ENCODE measurements at places on chromosomes 16 and 17.

DNA sequence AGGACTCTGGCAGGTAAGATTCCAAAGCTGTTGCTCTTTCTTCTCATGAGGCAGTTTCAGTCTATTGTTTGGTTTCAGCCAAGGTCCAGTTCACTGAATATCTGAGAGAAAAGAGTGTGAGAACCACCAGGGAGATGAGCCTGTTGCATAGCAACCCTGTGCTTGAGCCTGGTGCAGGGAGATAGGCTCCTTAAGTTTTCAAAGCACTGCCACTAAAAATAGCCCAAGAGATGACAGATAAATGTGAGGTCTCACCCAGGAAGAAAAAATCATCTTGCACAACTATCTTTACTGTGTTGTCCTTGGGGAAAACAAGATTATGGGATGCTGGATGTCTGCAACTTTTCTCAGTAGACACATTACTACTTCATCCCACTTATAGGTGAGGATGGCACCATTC is 26.2 kb upstream of the NUDT7 start:
- no peak for DNase-seq

- DNase-seq: peak; percentile 69
These were observed 31.4 kb downstream of the ACTG1 start for GRCh38 chr17:81481073-81481799.

GRCh38 chr16:65537336-65537735 is 415.5 kb upstream of the CDH11 start:
- no peak for DNase-seq

- peak; percentile 34 for DNase-seq
These were observed 338.0 kb downstream of the WWOX start for GRCh38 chr16:78437352-78437968.

GRCh38 chr17:14845591-14846281 is 419.4 kb downstream of the PMP22 start:
- no peak for DNase-seq

DNA sequence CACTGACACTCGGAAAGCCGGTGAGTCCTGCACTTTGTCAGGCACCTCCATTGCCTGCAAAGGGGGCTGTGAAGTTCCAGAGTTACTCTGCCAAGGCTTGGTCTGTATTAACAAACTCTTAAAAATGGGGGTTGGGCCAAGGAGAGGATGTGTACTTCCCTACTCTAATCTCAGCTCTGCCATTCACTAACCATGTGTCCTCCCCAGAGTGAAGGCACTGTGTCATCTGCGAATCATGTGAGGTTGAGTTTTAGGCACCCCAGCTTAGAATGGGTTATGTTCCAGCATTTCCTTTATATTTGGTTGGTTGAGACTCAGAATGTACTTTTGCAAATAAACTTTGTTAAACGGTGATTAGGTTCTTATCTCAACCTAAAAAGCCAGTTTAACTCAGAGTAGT is 24.9 kb downstream of the ERCC4 start:
- no peak for DNase-seq

DNA sequence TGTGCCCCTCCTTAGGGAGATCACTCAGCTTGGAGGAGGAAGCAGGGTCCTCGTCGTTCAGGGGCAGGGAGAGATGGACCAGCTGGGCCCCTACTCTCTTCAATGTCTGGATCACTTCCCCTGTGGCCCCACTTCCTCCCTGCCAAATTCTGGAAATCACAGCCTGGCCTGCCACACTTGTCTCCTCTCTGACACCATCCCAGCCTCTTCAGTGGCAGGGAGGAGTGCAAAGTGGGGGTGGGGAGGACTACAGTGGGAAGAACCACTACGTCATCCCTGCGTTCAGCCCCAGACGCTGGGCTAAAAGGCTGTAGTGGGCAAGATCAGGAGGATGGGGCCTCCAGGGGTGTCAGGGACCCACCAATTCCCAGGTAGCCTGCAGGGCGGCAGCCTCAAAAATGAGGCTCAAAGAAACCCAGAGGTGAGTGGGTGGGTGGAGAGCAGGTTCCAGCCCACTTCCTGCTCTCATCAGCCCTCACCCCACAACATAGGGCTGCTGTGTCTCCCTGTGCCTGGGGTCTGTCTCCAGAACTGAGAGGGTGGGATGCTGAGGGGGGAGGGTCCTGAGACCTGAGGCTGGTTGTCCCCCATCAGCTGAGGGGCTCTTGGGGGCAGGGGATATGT is 25.0 kb upstream of the TAC4 start:
- no peak for DNase-seq

GRCh38 chr17:63929860-63930766 is 2.0 kb downstream of the CD79B start:
- DNase-seq: no peak

DNA sequence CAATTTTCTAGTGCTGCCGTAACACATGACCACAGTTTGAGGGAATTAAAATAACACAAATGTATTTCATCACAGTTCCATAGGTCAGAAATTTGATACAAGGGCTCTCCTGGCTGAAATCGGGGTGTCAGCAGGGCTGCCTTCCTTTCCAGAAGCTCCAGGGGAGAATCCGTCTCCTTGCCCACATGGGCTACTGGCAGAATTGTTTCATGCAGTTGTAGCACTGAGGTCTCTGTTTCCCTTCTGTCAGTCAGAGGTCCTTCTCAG is 20.5 kb downstream of the EIF4A3 start:
- no peak for DNase-seq

- no peak for DNase-seq
These were observed 276.1 kb downstream of the SNX29 start for GRCh38 chr16:12252616-12253015.

GRCh38 chr17:82372249-82373071 is 895 bp downstream of the UTS2R start:
- DNase-seq: no peak

GRCh38 chr16:76577003-76577402 is 299.8 kb downstream of the CNTNAP4 start:
- DNase-seq: no peak

DNA sequence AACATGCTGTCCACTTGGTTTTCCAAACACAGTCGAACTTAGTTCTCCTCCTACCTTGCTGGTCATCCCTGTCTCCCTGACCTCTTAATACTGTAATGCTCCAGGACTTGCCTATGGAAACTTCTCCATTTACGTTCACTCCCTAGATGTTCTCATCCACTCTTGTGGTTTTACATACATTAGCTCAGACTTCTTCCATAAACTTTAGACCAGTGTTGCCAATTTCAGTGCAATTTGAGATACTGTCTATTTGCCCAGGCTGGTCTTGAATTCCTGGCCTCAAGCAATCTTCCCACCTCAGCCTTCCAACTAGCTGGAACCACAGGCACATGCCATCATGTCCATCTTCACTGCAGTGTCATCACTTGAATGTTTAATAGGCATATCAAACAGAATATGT is 1.5 kb downstream of the MATCAP1 start:
- DNase-seq: no peak

DNA sequence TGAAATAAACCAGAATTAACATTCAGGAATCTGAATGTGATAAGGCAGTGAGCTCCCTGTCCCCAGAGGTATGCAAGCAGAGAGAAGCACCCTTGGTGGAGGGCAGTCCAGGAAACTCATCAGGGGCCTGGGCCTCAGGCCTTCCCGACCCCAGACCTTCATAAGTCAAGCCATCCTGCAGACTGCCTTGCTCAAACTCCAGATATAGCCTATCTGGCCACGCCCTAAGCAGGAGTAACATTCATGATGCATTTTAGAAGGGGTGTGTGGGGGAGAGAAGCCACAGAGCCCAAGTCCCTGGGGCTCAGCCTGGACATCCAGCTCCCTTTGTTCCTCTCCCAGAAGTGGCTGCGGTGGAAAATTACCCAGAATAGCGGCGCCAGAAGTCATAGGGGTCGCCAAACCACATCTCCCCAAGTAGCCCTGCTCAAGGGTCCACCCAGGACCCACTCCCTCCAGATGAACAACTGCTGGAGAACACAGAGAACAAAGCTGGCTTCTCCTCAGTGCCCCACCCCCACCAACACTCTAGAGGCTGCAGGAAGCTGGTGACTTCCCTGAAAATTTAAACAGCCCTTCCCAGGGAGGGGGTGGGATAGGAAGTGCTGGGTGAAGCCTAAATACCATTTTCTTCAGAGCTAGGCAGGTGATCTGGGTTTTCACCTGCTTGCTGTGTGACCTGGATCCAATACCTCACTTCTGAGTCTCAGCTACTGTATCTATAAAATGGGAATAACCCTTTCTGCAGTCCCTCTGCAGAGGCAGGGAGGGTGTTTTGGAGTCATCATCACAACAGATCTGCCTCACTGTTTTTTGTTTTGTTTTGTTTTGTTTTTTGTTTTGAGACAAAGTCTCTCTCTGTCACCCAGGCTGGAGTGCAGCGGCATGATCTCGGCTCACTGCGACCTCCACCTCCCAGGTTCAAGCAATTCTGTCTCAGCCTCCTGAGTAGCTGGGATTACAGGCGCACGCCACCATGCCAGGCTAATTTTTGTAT is 1.5 kb upstream of the SREBF1 start:
- no peak for DNase-seq

- DNase-seq: no peak
These were observed 247.7 kb downstream of the UTP18 start for GRCh38 chr17:51508048-51508447.

- DNase-seq: peak; percentile 11
These were observed 43.6 kb downstream of the TBC1D16 start for GRCh38 chr17:79991924-79992648.

- DNase-seq: no peak
These were observed 8.1 kb downstream of the CYGB start for GRCh38 chr17:76529224-76530094.

- DNase-seq: no peak
These were observed 3.3 kb upstream of the FDXR start for GRCh38 chr17:74875977-74876593.

DNA sequence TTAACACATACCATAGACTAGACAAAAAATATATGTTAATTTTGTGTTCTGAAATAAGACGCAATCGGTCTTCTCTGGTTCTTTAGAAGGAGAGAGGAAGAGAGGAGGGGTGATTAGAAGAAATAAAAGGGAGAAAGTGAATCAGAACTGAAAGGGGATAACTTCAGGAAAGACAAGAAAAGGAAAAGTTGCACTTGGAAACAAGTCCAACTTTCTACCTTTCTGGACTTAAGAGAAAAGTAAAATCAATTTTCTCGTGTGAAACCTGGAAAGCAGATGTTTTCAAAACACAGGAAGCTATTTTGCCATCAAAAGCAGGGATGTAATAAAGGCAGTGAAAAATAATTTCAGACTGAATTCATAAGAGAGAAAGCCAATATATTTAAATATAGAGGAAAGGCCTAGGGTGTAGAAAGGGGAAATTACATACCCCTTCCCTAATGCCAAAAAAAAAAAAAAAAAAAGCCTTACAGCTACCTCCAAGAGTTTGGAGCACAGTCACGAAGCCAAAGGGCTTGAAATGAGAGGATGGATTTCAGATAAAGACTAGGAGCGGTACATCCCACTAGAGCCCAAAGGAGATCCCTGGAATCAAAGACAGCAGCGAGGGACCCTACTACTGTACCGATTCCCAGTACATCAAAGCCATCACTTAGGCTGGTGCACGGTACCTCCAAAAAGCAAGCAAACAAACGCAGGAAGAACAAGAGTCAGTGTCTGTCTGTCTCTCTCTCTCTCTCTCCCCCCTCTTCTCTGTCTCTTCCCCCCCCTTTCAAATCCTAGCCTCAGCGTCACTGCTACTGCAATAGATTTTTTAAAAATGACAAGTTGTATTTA is 12.1 kb upstream of the ZFHX3 start:
- DNase-seq: no peak

GRCh38 chr16:4693956-4694641 is 737 bp downstream of the NUDT16L1 start:
- DNase-seq: peak; percentile 59

- peak; percentile 19 for DNase-seq
These were observed 1.2 kb downstream of the JPT1 start for GRCh38 chr17:75152922-75153779.

DNA sequence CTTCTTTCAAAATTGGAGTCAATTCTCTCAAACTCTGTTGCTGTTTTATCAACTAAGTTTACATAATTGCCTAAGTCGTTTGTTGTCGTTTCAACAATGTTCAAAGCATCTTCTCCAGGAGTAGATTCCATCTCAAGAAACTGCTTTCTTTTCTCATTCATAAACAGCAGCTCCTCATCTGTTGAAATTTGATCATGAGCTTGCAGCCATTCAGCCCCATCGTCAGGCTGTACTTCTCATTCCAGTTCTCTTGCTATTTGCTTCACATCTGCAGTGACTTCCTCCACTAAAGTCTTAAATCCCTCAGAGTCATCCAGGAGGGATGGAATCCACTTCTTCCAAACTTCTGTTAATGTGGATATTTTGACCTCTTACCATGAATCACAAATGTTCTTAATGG is 230.6 kb downstream of the IRF8 start:
- DNase-seq: no peak

- peak; percentile 92 for DNase-seq
These were observed 12.7 kb upstream of the STAC2 start for GRCh38 chr17:39238311-39238972.

- DNase-seq: no peak
These were observed 1.8 kb downstream of the TNS4 start for GRCh38 chr17:40499551-40500189.

GRCh38 chr16:84907575-84907974 is 87.8 kb downstream of the CRISPLD2 start:
- no peak for DNase-seq

DNA sequence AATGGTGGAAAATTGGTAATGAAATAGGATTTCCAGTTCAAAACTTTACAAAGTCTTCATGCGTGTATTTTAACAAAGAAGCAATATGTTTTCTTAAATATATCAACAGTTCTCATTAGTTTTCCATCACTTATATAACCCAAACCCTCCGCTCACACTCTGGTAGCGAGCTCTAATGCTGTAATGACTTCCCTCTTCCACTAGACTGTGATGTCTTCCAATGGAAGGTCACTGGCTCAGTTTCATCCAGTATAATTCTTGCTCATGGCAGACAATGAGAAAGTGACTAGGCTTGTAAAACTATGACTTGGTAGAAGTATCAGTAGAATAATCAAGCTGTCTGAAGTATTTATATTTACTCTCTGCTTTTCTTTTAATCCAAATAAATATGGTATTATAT is 32.8 kb downstream of the NETO2 start:
- no peak for DNase-seq

DNA sequence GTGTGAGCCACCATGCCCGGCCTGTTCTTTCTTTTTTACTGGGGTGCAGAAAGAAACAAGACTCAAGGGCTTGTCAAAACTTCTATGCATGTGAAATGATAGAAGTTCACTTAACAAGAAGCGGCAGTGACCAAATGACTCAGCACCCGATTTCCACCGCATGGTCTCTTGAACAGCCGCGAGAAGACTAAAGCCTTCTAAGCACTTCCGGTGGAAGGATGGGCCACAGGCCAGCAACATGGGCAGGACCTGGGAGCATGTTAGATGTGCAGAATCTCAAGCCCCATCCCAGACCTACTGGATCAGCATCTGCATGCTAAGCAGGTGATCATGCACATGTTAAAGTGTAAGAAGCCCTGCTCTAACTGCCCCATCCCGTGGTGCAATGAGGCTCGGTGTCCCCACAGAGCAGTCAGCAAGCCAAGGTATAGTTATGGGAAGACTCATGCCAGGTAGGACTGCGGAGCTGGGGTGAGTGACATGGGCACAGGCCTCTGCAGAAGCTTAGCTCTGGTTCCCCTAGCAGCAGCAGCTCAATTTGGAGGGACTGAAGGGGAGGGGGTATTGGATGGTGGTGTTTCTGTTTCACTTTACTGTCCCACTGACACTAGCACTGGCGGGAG is 88.5 kb upstream of the HNF1B start:
- DNase-seq: no peak
